ENCODE measurements at places on chromosomes 6 and 20.

DNA sequence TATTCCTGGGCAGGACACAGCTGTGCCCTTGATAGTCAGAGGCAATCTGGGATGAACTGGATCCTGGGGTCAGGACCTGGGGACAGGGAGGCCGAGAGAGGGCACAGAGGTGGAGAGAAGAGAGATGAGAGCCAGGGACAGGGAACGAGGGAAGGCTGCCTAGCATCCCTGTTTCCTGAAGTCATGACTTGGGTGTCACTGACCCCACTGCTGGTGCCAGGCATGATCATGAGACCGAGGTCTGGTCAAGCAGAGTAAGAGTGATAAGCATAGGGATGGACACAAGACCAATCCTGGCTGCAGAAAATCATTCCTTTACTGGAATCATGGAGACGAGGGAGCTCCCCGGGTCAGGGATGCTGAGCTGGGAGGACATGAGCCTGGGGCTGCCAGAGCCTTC, 36.1 kb downstream of the FAM110A start:
- H3K36me3 ChIP-seq: no peaks in the 10 kb centered on the region
- no peaks in the 10 kb centered on the region for H3K4me1 ChIP-seq

DNA sequence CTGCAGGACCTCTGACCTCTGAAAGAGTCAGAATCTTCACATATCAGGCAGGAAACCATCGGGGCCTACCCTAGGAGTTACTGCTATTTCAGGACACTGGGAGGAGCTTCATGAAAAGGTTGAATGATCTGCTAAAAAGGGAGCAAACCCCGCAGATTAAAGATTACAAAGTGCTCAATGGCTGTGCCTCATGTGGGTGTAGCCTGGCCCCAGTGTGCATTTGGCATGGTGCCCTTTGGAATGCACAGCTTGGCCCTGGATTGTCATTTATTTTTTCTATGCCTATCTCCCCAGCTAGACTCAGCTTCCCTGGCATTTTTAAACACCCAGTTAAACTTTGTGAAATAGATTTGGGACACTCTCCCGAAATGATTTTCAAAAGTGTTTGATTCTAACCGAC, 368.5 kb upstream of the SPTLC3 start:
- no peak overlapping the region for H3K4me3 ChIP-seq
- DNase-seq: no peak
- H3K27me3 ChIP-seq: no peaks in the 10 kb centered on the region
- no peaks in the 10 kb centered on the region for H3K4me1 ChIP-seq

GRCh38 chr6:44049989-44050871, 77.0 kb downstream of the MRPL14 start:
- H3K4me3 ChIP-seq: no peak overlapping the region
- H3K27ac ChIP-seq: no peak overlapping the region
- peaks cover 2% of the 10 kb centered on the region for H3K27me3 ChIP-seq
- no peaks in the 10 kb centered on the region for H3K36me3 ChIP-seq

DNA sequence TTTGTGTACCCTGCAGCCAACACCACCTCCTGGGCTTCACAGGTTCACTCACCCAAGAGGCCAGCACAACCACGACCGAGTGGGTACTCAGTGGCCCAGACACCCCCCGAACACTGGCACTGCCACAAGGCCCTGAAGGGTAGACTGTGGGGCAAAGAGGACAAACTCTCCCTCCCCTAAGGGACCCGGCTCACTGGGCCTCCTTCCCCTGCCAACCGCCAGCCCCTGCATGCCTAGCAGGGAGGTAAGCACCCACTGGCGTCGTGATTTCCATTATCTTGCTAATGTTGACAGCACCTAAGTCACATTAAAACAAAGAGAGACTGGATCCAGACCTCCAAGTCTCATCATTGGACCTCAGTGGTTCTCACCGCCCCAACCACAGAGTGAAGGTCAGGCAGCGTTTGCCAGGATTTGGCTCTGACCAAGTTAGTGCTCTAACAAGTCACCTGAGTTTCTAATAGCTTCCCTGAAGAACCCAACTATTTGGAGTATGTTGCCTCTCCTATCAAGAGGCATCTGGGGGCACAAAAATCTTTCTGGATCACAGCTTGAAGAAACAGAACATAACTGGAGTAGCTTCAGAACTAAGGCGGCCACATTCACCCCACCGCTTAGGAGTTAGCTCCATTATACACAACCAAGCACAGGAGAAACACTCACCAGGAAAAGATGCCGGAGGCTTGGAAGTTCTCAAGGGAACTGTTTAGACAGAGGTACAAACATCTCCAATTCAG, 14.0 kb upstream of the APMAP start:
- H3K27ac ChIP-seq: no peak overlapping the region
- H3K27me3 ChIP-seq: no peaks in the 10 kb centered on the region
- no peak for DNase-seq
- H3K36me3 ChIP-seq: peaks cover 11% of the 10 kb centered on the region
- H3K4me3 ChIP-seq: no peak overlapping the region

- peaks cover 3% of the 10 kb centered on the region for H3K27me3 ChIP-seq
- H3K36me3 ChIP-seq: no peaks in the 10 kb centered on the region
- no peaks in the 10 kb centered on the region for H3K4me1 ChIP-seq
- H3K4me3 ChIP-seq: no peak overlapping the region
- no peak for DNase-seq
Observed at GRCh38 chr6:43831191-43831590, 61.2 kb downstream of the VEGFA start.

GRCh38 chr6:89807581-89807980, 12.0 kb downstream of the MDN1 start:
- DNase-seq: no peak
- no peaks in the 10 kb centered on the region for H3K27me3 ChIP-seq
- peaks cover 18% of the 10 kb centered on the region for H3K4me1 ChIP-seq
- peaks cover 16% of the 10 kb centered on the region for H3K36me3 ChIP-seq
- no peak overlapping the region for H3K4me3 ChIP-seq
- no peak overlapping the region for H3K27ac ChIP-seq

DNA sequence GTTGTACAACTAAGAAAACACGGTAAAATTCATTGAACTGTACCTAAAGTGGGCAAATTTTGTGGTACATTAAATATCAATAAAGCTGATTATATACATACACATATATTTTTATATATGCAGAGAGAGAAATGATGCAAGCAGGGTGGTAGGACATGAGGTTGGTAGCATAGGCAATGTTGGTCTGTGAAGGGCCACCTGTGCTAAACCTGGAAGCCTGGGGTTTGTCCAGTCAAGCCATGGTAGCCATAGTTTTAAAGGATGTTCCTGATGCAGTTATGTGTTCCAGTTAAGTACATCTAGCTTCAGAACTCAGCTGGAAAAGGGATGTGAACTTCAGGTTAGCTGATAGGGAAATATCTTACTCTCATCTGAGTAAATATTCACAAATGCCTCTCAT, 60.1 kb downstream of the TRIM38 start:
- peak overlapping the region; percentile 90 for H3K4me3 ChIP-seq
- H3K36me3 ChIP-seq: peaks cover 6% of the 10 kb centered on the region
- H3K27ac ChIP-seq: peak overlapping the region; percentile 98

GRCh38 chr20:19628570-19629134, 129.4 kb upstream of the RIN2 start:
- H3K27ac ChIP-seq: no peak overlapping the region
- H3K27me3 ChIP-seq: peaks cover 6% of the 10 kb centered on the region
- H3K4me3 ChIP-seq: no peak overlapping the region
- no peaks in the 10 kb centered on the region for H3K4me1 ChIP-seq
- peak; percentile 55 for DNase-seq

GRCh38 chr6:143773506-143774150, 69.5 kb upstream of the LTV1 start:
- no peaks in the 10 kb centered on the region for H3K27me3 ChIP-seq
- H3K36me3 ChIP-seq: peaks cover 10% of the 10 kb centered on the region
- no peak for DNase-seq
- no peak overlapping the region for H3K27ac ChIP-seq
- H3K4me3 ChIP-seq: no peak overlapping the region
- peaks cover 4% of the 10 kb centered on the region for H3K4me1 ChIP-seq

Measured in activated naive CD8-positive, alpha-beta T cell treated with anti-CD3 and anti-CD28 coated beads, Interleukin-2, amount 50 U/mL, for 24 hours (primary cell).